ENCODE measurements at places on chromosomes 12 and 14.

DNA sequence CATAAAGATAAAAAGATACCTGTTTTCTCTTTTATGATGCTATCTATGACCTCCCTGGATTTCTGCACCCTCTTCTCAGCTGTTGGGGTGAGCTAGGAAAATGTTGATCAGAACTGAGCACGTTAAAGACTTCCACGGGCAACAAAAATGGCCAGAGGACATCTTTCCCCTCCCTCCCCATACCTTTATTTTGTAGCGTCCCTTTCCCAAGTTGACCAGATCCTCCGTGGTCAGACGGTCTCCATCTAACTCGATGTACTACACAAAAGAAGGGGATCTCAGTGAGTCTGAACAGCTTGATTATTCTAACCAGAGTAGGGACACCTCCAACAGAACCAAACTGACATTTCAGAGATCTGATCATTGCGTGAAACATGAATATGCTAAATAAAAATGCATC is 2.2 kb downstream of the HAL start:
- DNase-seq = no peak

- DNase-seq = no peak
These were observed 59.0 kb downstream of the VCPKMT start for GRCh38 chr14:50057331-50057730.

- DNase-seq = no peak
These were observed 28.4 kb downstream of the PLEKHG3 start for GRCh38 chr14:64732536-64733120.

- no peak for DNase-seq
These were observed 406.3 kb upstream of the DCN start for GRCh38 chr12:91588874-91589454.

DNA sequence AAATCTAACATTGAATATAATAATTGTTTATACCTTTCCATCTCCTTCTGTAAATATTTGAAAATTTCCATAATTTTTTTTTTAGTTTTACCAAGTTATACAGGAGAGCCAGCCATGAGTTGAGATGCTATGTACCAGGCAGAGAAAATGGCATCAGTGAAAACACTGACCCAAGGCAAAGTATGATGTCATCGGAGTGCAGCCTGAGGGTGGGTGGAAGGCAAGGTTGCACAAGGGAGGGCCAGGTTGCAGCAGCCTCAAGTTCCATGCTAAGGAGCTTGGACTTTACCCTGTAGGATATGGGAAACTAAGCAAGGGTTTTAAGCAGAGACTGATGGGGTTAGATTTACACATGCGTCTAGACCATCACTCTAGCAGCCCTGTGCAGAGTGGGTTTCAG is 441.1 kb downstream of the BCAT1 start:
- no peak for DNase-seq

GRCh38 chr12:58640314-58640713 is 280.0 kb downstream of the LRIG3 start:
- no peak for DNase-seq

DNA sequence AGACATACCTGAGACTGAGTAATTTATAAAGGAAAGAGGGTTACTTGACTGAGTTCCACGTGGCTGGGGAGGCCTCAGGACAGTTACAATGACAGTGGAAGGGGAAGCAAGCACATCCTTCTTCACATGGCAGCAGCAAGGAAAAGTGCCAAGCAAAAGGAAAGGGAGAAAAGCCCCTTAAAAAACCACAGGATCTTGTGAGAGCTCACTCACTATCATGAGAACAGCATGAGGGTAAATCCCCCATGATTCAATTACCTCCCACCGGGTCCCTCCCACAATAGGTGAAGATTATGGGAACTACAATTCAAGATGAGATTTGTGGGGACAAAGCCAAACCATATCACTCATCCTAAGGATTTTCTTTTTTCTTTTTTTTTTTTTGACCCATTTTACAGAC is 177.8 kb upstream of the EEA1 start:
- no peak for DNase-seq

GRCh38 chr12:120361506-120362208 is 7.3 kb downstream of the MSI1 start:
- peak; percentile 74 for DNase-seq

- DNase-seq = peak; percentile 82
These were observed 35.5 kb upstream of the RERG start for GRCh38 chr12:15256761-15257160.

DNA sequence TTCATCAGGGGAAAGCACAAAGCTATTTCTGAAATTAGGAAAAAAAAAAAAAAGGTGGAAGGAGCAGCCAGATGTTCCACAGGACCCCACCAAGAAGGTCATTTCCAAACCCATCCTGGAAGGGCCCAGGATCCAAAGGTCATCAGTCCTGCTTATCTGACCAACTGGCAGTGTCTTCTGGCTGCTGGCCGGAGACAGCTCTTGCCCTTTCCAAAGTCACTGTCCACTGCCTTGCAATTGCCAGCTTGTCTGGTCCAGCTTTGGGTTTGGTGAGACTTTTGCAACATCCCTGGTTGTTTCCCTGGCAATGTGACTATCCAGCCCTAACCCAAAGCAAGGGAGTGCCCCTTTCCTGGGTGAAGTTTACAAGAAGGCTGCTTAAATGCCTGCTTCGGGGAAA is 18.9 kb upstream of the HSPB8 start:
- no peak for DNase-seq

DNA sequence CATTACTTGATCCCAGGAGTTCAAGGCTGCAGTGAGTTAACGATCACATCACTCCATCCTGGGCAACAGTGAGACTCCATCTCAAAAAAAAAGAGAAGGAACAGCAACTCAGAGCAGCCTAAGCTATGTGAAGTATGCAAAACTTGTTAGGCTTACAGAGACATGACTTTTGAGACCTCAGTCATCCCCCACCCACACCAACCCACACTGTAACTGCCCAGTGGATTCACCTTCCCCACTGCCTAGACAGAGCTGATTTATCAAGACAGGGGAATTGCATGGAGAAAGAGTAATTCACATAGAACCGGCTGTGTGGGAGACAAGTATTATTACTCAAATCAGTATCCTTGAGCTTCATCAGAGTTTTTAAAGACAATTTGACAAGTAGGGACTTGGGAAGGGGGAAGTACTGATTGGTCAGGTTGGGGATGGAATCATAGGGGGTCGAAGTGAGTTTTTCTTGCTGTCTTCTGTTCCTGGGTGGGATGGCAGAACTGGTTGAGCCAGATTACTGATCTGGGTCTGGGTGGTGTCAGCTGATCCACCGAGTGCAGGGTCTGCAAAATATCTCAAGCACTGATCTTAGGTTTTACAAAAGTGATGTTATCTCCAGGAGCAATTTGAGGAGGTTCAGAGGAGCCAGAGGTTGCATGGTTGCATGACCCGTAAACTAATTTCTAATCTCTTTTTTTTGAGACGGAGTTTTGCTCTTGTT is 6.2 kb upstream of the WDR89 start:
- no peak for DNase-seq

DNA sequence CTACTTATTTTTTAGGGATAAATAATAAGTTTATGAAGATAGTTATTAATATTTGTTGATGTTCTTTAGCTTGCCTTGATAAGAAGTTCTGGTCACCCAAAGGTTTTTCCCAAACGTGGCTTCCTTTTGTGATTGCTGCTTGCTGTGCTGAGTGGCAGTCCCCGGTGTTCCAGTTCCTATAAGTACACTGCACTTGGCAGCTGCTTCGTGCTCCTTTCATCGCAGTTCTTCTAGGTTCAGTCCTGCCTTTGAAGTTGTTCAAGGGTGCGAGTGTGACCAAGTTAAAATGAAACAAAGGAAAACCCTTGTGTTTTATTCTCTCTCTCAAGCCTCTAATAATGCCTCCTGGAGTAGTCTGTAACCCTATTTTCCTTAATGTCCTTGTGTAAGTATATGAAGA is 128.5 kb upstream of the ATF1 start:
- DNase-seq = no peak

- peak; percentile 4 for DNase-seq
These were observed 139.8 kb upstream of the PWP1 start for GRCh38 chr12:107545737-107546353.

GRCh38 chr12:109844091-109844490 is 10.9 kb upstream of the TRPV4 start:
- no peak for DNase-seq

GRCh38 chr12:132478845-132479244 is 11.1 kb upstream of the FBRSL1 start:
- no peak for DNase-seq

GRCh38 chr14:35287431-35288013 is 4.7 kb upstream of the PSMA6 start:
- peak; percentile 63 for DNase-seq

DNA sequence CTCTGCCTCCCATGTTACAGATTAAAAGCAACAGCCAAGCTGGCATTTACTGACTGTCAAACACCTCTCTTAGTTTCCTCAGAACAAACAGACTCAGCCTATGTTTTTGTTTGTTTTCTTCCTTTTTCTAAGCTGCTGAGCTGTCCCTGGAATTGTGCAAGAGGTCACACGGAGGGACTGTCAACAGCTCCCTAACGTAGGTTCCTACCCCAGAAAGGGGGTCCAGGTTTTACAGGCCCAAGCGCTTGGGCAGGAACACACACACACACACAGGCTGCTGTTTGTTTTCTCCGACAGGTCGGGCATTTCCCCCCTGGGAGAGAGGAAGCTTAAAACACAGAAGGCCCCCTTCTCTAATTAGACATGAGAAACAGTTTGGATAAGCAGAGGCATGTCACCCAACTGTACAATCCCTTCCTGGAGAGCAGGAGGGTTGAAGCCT is 739.6 kb upstream of the TBX3 start:
- no peak for DNase-seq

DNA sequence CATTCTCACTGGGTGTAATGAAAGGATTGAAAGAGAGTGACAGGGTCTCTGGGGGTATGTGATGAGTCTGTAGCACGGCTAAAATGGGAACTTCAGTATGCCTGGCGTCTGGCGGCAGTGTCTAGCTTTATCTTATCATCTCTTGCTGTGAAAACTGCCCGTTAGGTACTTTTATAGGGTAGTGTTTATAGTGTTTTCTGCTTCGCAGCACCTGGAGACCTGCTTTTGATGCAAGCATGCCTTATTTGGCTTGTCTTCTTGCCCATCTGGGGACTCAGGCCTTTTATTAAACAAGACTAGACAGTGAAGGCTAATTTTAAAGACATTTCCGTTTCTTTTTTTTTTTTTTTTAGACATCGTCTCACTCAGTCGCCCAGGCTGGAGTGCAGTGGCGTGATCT is 36.3 kb upstream of the ALDH2 start:
- no peak for DNase-seq

DNA sequence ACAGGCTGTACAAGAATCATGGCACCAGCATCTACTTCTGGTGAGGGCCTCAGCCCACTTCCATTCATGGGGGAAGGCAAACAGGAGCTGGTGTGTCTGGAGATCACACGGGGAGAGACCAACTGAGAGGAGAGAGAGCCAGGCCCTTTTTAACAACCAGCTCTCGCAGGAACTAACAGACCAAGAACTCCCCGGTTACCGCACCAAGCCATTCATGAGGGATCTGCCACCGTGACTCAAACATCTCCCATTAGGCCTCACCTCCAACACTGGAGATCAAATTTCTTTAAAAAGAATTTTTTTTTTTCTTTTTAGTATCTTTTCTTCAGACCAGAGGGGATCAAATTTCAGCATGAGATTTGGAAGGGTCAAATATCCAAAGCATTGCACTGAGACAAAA is 16.7 kb upstream of the AQP2 start:
- peak; percentile 44 for DNase-seq

- DNase-seq = no peak
These were observed 29.9 kb upstream of the MUCL1 start for GRCh38 chr12:54824402-54824801.

DNA sequence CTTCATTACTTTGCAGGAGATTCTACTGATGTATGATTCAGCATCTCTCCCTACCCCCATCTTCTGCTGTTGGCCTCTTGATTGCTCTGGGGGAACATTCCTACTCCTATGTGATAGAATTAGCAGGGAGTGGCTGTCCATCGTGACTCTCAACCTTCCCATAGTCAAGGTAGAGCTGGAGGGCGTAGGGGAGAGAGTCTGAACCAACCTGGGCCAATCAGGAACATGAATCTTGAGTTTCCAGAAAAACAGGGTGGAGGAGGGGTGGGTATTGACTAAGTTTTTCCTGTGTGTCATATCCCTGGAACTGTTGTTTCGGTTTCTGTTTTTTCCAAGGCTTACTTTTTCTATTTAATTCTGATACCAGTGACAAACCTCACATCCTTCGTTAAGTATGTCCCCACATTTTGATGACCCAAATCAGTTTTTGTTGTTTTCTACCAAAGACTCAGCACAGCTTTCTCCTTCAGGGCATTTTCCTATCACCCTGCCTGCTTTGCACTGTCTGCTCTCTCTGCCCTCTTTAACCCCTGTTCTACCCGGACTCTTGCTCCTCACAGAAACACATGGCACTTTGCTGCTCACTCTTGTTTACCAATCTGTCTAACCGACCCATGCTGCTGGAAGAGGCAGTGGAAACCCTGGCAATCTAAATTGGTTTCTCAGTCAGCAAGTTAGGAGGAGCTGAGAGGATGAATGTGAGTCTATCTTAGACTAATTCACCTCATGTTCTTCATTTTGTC is 1428.3 kb downstream of the AACS start:
- DNase-seq = peak; percentile 66

- DNase-seq = no peak
These were observed 20.0 kb downstream of the SLCO1B3 start for GRCh38 chr12:20830456-20830855.

GRCh38 chr14:100904307-100905087 is 975 bp upstream of the RTL1 start:
- DNase-seq = no peak

DNA sequence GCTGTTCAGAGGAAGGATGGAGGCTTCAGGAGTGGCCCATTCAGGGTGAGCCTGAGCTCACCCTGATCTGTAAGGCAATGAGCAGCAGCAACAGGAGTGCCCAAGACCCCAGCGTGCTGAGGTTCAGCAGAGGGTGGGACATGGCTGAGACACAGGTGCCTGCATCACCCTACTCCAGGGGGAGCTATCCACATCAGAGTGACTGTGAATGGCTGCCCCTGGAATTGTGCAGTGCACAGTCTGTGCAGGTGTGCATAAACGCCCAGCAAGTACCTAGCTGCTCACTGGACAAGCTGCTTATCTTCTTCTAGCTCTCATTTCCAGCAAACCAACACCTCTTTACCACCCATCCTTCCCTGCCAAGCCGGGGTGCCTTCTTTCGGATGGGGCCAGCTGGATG is 140.6 kb upstream of the PRMT8 start:
- DNase-seq = no peak

Measured in cardiac fibroblast (primary cell).